ENCODE measurements at places on chromosomes 7 and 10.
A peak's percentile ranks its signal among the peaks of the same experiment; 100 is the strongest.

DNA sequence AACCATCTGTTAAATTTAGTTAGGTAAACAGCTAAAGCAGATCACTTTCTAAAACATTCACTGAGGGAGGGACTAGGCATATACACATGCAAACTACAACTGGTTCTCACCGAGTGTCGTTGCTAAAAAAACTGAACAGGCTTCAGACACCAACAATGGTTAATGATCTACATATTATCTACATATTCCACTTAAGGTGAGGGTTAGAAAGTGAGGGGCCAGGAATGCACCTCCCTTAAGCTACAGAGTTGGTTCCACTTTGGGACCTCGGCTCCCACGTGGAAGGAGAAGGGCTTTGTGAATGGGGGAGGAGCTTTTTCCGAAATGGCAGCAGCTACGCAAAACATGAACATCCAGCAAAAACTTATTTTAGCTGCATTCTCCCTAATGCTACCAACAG lies 5.8 kb downstream of the CTBP2 start:
- no peak for DNase-seq

- no peak for DNase-seq
These were observed 11.8 kb downstream of the NT5C2 start for GRCh38 chr10:103181244-103181643.

- DNase-seq: no peak
These were observed 1306.6 kb downstream of the XPNPEP1 start for GRCh38 chr10:108616559-108617285.

DNA sequence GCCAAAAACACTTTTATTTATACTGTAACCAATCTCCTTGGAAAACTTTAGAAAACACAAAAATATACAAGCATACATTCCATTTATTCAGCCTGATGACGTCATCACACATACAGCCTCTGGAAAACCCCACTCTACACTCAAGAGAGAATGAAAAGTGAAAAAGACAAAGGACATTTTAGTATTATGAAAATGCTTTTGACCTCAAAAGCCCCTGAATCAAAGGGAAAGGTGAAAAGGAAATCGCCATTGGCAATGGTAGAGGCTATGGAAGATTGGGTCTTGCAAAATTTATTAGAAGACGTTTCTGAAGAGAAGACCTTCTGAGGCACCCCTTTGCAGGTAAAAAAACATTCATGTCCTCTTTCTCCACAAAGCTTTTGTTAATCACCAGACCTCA lies 82.9 kb upstream of the STRIP2 start:
- DNase-seq: no peak

GRCh38 chr10:113954409-113954808 lies 89.3 kb upstream of the ADRB1 start:
- no peak for DNase-seq

- DNase-seq: no peak
These were observed 1191.9 kb downstream of the CNTNAP2 start for GRCh38 chr7:147308539-147308938.

- DNase-seq: no peak
These were observed 132.8 kb downstream of the ELFN1 start for GRCh38 chr7:1802899-1803298.

- DNase-seq: no peak
These were observed 18.6 kb downstream of the BLNK start for GRCh38 chr10:96252730-96253129.

GRCh38 chr7:32088451-32088881 lies 18.3 kb upstream of the PDE1C start:
- DNase-seq: no peak

DNA sequence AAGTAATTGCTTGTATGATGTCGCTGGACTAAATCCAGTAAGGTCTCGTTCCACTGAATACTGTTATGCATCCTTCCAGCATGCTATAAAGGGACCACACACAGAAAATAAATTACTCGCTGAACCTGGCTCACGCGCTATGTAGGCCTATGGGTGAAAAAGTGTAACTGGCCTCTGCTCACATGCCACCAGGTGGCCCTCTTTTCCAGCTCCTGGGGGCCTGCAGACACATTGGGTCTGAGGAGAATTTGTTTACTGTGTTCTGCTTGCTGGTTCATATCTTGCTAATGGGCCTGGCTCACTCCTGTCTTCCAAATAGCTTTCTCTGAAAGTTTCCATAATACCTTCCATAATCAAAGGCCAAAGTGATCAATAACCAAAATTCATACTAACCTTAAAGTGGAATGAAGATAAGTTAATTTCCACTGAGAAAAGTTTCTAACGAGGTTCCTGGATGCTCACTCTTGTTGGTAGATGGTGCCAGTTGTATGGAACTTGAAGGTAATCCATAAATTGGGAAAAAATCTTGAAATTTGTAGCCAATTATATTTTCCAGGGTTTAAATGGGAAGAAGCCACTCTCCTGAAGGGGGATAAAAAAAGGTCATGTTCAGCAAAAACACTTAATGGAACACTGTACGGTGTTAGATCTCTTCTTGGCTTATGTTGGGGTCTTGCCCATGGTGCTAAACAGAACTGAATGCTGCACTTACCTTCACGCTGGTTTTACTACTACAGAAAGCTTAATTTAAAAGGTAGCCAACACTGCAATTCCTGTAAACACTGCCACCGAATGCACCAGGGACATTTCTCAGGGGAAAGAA lies 27.0 kb upstream of the ZPBP start:
- DNase-seq: no peak

DNA sequence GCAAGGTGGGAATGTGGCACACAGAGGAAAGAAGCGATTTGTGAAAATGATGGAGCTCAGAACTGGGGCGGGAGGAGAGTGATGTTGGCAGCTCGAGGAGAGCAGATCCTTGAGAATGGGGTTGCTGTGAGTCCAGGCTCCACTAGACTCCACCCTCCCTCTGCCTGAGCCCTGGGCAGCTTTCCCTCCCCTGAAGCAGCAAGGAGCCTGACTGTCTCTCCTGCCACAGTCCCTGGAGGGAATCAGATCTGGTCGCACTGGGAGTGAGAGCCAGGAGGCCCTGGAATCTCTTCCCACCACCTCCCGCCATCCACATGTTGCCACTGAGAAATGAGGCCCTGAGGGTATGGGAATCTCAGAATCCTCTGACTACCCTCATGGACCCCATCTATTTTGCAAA lies 362.7 kb downstream of the PLXNA4 start:
- DNase-seq: no peak

- DNase-seq: peak; percentile 4
These were observed 1.5 kb downstream of the MKX start for GRCh38 chr10:27743877-27744801.

DNA sequence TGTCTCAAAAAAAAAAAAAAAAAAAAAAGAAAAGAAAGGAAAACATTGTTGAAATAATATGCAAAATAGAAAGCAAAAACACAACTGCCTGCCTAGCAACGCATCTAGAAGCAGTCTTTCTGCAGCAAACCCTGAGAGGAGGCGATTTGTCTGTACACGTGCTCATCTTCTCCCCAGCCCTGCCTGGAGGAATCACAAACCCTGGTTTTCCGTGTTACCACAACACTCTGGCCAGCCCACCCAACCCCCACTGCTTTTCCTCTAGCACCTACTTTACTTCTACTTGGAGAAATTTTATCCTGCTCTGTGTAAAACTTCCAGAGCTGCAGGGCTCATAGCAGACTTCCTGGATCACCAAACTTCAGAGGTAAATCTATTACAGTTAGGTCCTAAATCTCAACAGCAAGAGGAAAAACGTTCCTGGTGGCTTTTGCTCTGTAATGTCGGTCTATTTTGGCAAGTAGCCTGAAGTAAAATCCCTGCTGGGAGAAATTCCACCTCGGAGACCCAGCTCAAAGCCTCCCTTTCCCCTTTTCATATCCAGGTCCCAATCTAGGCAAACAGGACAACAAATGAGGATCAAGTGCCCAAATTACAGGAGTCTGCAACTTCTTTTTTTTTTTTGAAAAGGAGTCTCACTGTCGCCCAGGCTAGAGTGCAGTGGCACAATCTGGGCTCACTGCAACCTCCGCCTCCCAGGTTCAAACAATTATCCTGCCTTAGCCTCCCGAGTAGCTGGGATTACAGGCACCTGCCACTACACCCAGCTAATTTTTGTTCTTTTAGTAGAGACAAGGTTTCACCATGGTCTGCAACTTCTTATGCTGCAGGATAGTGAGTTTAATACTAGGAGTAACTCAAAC lies 91.6 kb downstream of the DNMBP start:
- DNase-seq: no peak

- peak; percentile 43 for DNase-seq
These were observed 34.8 kb downstream of the MGMT start for GRCh38 chr10:129501652-129502436.

GRCh38 chr10:112637901-112638300 lies 190.9 kb downstream of the VTI1A start:
- no peak for DNase-seq

GRCh38 chr7:151283302-151283701 lies 34.8 kb upstream of the SMARCD3 start:
- DNase-seq: no peak

GRCh38 chr7:152189061-152189460 lies 163.6 kb downstream of the GALNT11 start:
- no peak for DNase-seq

GRCh38 chr10:77233466-77233865 lies 404.1 kb downstream of the KCNMA1 start:
- DNase-seq: no peak

- DNase-seq: no peak
These were observed 729 bp downstream of the HOGA1 start for GRCh38 chr10:97584798-97585438.

GRCh38 chr10:28839600-28840007 lies 162.3 kb downstream of the BAMBI start:
- DNase-seq: no peak

DNA sequence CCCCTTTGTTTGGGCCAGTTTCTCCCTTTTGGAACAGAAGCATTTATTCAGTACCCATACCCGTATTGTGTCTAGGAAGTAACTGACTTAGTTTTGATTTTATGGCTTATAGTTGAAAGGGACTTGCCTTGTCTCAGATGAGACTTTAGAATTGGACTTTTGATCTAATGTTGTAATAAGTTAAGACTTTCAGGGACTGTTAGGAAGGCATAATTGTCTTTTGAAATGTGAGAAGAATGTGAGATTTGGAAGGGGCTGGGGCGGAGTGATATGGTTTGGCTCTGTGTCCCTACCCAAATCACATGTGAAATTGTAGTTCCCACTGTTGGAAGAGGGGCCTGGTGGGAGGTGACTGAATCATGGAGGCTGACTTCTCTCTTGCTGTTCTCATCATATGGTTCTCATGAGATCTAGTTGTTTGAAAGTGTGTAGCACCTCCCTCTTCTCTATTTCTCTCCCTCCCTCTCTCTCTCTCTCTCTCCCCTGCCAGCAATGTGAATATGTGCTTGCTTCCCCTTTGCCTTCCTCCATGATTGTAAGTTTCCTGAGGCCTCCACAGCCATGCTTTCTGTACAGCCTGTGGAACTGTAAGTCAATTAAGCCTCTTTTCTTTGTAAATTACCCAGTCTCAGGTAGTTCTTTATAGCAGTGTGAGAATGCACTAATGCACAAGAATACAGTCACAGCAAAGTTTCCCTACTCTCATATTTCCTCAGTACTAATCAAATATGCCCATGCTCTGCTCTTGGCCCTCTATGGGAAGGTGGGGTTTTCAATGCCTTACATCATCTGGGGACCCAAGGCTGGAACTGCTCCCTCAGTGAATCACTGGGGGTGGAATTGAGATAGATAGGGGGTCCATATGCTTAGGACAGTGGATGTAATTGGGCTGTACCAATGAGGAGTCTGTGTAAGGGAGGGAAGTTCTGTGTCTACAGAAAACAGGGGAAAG lies 17.2 kb upstream of the AKR1C1 start:
- DNase-seq: no peak

DNA sequence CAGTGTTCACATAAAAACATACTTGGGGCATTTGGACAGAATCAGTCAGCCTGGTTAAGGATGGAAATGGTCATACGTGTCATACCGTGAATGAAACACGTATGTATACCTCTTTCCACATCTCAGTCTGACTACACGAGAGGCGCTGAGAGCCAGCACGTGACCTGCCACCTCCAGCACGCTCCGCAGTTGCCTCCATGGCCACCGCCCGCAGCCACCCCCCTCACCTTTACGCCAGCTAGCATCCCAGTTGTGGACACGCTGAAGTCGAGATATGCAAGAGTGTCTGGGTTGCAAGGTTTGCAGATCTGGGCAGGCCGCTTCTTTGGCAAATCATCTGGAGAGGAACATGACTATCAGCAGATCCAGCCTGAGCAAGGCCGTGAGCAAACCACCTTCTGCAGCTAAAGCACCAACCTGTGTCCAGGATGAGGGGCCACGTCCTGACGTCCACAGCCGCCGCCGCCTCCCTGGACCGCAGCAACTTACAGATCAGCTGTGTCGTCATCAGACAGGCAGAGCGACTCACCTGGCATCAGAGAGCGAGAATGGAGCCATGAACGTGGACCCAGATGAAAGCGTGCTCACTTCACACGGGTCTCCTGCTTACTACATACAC lies 209.4 kb downstream of the ZMYND11 start:
- DNase-seq: no peak

DNA sequence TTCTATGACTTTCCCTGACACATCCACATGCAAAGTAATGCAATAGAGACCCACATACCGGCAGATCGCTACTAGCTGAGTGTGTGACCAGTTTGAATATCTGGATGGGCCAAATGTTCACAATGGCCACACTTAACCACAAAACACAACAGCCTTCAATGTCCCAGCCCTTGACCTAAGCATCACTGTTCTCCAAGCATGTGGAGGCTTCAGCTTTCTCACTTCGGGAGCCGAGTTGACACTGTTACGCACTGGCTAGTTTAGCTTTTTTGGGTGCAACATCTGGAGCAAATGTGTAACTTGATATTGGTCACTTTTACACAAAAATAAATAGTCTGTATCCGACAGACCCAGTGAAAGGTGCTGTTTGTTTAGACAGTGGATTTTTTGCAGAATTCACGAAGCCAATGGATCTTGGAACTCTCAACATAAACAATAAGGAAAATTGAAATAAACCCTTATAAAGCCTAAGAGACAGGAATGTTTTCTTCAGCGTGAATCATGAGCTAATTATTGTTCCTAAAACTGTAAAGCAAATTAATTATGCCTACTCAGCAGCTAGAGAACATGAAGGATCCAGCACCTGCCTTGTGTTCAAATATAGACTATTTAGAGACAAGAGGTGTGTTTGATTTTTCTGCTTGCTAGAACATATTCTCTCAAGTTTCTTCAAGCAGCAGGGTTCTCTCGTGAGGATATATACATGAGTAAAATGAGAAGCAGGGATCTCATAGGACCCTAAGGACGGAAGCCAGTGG lies 117.6 kb upstream of the JCAD start:
- no peak for DNase-seq

GRCh38 chr7:101581891-101582290 lies 47.2 kb downstream of the MYL10 start:
- no peak for DNase-seq

DNA sequence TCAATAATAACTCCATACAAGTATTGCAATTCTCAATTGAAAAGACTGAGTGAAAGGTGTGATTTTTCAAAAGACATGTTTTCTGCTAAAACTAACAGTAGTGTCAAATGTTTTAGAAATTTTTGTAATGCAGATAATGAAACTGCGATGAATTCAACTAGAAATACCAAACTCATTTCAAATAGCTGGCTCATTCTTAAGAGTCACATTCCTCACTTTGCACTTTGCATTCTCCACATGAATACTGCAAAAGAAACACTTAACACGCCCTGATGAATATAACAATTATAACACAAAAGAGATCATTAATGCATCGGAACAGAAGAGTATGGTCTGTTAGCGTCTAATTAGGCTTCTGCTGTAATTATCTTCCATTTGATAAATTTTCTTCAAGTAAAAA lies 15.5 kb upstream of the TSPAN12 start:
- no peak for DNase-seq

- DNase-seq: no peak
These were observed 36.2 kb upstream of the EFCAB10 start for GRCh38 chr7:105617280-105618015.

- no peak for DNase-seq
These were observed 177.3 kb upstream of the LYZL2 start for GRCh38 chr10:30806850-30807249.

Data from GM12891 (cell line).